Jurkat, Clone E6-1 (cell line): ENCODE measurements at places on chromosomes 7 and 10.

DNA sequence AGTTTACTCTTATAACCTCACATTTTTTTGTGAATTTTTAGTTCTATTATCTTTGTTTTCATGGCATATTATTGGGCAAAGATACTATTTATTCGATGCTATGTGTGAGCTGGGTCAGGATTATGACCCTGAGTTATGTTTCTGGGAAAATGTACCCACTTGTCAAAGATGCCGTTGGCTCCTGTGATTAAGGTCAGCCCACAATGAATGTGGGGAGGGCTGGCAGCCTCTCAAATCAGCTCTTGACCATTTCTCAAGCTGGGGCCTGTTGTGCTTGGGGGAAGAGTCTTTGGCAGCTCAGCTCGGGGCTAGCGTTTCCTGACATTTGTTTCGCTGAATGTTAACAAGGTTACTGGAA is 97.5 kb downstream of the TCF7L2 start:
- no peak for DNase-seq

GRCh38 chr10:48467669-48468068 is 137.2 kb downstream of the ARHGAP22 start:
- DNase-seq: no peak

DNA sequence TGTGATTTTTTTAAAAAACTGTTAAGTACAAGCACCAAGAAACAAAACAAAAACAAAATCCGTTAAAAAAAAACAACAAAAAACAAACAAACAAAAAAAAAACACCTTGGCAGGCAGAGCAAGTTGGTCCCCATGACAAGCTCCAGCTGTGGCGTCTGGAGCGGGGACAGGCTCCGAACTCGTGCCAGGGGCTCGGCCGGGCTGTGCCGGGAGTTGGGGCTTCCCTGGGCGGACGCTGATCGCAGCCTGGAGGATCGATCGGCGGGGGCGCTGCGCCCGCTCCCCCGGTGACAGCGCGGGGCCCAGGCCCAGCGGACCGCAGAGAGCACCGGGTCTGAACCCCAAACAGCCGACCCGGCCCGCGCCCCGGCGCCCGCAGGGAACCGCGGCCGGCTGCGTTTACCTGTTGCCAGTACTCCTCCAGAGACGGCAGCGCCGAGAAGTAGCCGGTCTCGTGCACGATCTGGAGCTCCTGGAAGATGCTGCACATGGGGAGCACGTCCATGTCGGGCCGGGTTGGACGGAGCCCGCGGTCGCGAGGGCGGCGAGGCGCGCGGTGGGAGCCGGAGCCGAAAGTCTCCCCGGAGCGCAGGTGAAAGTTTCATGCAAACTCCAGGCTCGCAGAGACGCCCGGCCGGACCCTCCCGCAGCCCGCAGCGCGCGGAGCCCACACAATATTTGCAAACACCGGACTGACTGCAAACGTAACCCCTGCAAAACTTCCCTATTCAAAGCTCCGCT is at the start of gene KLF6:
Gene KLF6 (minus strand): TSS at position 700 of the 741 bp plus-strand sequence. CDS start 195 bp downstream, at position 505.
- DNase-seq: no peak

DNA sequence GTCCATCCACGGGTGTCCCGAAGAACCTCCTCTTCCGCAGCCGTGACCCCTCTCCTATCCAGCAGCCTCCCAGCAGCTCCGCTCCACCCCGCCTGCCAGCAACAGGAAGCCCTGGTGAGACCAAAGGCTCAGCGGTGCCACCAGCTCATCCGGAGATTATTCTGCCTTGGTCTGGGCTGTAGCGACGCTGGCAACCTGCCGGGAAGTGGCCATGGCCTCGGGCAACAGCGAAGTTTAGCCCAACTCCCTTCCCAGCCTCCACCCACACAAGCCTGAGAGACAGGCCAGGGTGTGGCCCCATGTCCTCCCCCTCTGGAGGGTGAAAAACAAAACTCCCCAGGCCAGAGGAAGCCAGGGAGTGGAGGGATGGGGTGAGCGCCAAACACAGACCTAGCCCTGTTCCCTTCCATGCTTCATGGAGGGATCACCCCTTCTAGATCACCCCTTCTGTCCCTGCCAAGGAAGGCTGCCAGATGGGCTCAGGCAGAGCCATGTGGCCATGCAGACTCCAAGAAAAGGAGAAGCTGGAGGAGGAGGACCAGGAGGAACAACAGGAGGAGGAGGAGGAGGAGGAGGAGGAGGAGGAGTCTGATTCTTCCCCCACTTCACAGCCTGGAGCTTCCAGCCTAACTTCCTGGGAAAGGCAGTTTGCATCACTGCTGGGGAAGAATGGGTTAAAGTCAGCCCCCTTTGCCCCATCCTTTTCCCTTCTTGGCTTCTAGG is 918 bp downstream of the CALHM2 start:
- DNase-seq: peak; percentile 4

DNA sequence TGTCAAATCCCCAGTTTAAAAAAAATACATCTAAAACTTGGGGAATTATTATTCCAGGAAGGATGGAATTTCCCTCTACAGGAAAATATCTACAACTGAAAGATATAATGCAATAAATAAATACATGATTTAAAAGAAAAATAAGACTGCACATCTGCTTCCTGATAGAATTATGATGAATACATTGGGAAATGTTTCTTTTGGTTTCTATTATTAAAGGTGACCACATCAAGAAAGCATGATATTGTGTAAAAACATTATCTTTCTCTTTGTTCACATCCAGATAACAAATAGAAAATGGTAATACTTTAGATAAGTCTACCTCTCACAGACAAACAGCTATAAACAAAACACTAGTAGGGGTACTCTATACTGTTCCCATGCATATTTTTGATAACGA is 19.2 kb downstream of the SEMA3D start:
- DNase-seq: no peak

GRCh38 chr10:77361831-77362230 is 275.8 kb downstream of the KCNMA1 start:
- DNase-seq: no peak

DNA sequence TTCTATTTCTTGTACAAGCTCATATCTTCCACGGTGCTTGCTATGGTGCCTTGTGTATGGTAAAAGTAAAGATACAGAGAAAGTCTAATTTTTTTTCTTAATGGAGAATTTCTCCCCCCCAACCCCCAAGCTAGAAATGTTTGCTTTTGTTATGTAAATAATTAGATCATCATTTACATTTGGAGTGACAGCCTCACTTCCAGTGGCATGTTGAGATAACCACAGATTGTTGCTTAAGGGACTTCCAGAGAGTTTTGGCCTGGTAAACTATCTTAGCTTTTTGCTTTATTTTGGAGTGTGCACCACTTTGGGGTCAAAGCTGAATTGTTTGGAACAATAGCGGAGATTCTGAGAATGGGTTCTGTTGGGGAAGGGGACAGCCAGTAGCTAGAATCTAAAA is 129.7 kb downstream of the ZNF365 start:
- no peak for DNase-seq

DNA sequence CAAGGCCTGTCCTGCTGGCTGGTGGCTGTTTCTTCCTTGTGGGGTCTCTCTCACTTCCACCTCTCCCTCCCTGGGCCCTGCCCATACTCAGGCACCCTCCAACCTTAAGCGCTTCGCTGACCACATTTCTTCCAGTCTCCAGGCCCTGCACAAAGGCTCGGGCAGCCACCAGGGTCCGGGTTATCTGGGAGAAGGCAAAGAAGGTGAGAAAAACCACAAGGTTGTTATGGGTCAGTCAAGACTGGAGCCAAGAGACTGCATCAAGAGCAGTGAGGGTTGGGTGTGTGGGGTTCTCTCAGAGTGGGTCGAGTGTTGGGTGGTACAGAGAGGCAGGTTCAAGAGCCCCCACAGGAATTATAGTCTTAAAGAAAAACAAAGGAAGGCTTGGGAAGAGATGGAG is 2.6 kb downstream of the GPC2 start:
- no peak for DNase-seq

GRCh38 chr10:91652364-91652763 is 19.5 kb upstream of the PPP1R3C start:
- DNase-seq: no peak

DNA sequence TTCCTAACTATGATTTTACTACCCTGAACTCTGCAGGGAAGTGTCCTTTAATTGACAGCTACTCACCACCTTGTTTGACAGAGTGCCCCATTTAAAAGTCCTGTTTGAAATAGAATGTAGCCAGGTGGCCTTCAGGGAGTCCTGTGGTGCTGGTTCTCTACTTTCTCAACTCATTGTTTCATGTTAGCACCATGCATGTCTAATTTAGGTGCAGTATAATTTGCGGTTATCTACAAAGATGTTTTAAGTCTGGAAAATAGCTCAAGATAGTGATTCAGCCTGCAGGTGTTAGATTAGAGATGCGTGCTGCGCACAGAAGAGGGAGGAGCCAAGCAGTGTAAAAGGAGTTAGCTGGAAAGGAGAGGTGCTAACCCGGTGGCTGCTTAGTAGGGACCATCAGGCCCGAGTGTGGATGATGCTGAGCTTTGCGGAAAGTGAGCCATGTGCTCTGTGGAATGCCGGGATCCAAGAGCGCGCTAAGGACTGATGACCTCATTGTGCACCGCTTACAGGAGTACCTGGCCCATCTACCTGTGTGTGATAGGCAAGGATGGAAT is 1.2 kb downstream of the CCM2 start:
- peak; percentile 96 for DNase-seq

DNA sequence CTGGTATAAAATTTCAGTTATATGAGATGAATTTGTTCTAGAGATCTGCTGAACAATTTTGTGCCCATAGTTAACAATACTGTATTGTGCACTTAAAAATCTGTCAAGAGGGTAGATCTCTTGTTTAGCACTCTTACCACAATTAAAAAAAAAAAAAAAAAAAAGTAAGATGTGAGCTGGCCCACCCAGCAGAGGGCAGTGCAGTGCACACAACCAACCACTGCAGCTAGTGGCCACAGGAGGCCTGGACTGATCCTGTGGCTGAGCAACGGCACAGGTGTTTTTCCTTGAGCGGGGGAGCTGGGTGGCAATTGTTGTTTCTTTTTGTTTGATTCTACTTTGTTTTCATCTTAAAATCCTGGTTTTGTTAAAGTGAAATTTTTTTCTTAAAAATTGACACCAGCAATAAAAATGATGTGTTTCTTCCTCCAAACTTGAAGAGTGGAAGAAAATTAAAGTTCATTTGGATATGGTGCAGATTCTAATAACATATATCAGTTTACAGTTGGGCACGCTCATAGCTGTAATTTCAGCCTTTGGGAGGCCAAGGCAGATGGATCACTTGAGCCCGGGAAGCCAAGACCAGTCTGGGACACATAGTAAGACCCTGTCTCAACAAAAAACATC is 171.1 kb upstream of the TBX20 start:
- peak; percentile 46 for DNase-seq

GRCh38 chr10:19921300-19922140 is 105.3 kb downstream of the PLXDC2 start:
- no peak for DNase-seq

DNA sequence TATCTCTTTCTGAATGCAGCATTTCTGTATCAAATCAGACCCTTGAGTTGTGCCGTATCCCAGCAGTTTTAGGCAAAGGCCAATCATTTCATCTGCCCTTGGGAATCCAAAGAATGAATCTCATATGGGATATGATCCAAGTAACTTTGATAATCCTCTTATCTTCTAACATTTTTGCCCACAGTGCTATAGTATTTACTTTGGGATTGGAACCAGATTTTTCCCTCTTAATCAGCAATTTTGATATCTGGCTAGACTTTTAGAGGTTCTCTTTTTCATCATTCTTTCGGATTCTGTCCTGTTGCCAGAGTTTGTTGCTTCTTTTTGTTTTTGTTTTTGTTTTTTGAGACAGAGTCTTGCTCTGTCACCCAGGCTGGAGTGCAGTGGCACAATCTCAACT is 118.0 kb downstream of the NRF1 start:
- DNase-seq: no peak

GRCh38 chr10:24854256-24854655 is 98.2 kb downstream of the PRTFDC1 start:
- no peak for DNase-seq

- DNase-seq: peak; percentile 17
These were observed 461 bp upstream of the FIGNL1 start for GRCh38 chr7:50450590-50451032.

- no peak for DNase-seq
These were observed 53.5 kb downstream of the ZNF37A start for GRCh38 chr10:38147686-38148085.

GRCh38 chr10:66834802-66835201 is 91.0 kb upstream of the LRRTM3 start:
- DNase-seq: no peak

DNA sequence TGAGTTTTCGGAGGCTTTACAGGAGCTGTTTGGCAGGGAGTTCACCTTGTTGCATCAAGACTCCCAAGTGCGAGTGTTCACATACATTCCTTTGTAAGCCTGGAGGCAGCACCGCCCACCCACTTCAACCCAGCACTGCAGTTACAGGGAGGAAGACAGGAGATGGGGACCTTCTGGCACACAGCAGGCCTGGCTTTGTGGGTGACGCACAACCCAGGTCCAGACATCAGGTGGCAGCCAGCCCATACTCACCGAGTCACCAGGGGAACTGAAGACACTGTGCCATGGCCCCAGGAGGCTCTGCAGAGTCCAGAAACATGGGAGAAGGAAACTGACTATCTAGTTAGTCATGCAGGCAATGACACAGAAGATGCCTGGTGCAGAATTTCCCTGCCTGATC is 305.9 kb upstream of the RNF32 start:
- DNase-seq: no peak

- no peak for DNase-seq
These were observed 4.9 kb downstream of the KMT2C start for GRCh38 chr7:152430854-152431253.

- DNase-seq: no peak
These were observed 22.7 kb upstream of the MKRN1 start for GRCh38 chr7:140501966-140502365.

DNA sequence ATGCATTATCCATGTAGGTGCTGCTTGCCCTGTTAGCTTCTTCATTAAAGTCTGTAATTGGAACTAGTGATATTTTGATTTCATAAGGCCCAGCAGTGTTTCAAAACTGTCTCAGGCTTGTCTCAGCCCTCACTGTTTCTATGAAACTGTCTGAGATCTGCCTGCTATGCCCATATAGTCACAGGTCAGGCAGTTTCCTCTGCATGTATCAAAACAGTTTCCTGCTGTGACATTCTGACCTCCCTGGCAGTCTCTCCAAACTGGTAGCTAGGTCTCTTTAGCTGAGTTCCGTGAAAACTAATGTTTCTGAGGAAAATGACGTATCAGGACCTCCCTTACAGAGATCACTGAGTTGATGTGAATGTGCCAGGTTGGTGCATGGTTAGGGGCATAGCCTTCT is 18.9 kb upstream of the SEMA3D start:
- DNase-seq: no peak

- no peak for DNase-seq
These were observed 17.7 kb downstream of the ACSM6 start for GRCh38 chr10:95211606-95212279.
